Effector memory CD8-positive, alpha-beta T cell (primary cell): ENCODE measurements at places on chromosomes 2 and 18.
A peak's percentile ranks its signal among the peaks of the same experiment; 100 is the strongest.

DNA sequence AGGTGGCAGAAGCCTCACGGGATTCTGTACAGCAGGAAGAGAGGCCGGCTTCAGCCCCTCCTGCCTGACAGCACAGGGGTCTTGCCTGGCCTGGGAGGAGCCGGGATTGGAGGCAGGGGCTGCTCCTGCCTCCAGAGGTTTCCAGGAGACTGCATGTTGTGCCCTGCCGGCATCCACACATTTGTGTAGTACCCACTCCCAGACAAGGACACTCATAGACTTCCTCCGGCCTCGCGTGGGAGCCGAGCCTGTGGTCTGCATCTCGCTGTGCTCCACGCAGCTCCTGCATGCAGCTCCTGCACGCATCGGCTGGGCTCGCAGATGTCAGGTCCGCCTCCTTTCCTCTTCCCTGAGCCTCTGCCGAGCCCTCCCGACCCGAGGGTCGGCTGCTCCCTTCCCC, 34.7 kb downstream of the TPO start:
- no peak for DNase-seq

GRCh38 chr2:171317492-171318125, 116.2 kb downstream of the METTL8 start:
- DNase-seq, result no peak

- no peak for DNase-seq
Observed at GRCh38 chr18:76821356-76821874, 942 bp upstream of the ZNF236 start.

GRCh38 chr2:120669121-120669952, 66.3 kb upstream of the GLI2 start:
- DNase-seq, result no peak

- no peak for DNase-seq
Observed at GRCh38 chr2:174545240-174545639, 52.4 kb downstream of the WIPF1 start.

GRCh38 chr2:171174075-171174474, 13.4 kb upstream of the TLK1 start:
- no peak for DNase-seq

DNA sequence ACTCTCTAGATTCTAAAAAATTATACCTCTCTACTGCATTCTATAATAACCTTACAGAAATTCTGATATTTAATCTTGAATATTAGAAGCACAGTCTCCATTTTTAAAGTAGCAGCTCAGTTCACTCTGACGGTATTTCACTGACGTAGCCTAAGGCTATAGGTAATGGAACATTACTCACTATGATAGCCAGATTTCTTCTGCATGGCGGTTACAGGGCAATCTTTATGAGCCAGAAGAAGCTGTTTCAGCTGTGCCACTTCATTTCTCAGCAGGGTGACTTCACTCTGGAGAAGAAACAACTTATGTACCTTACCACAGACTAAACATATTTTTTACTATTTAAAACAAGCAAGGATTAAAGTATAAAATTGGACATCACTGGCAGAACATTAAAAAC, 75.3 kb upstream of the CHN1 start:
- DNase-seq, result no peak

- DNase-seq, result no peak
Observed at GRCh38 chr2:235416858-235417499, 76.9 kb upstream of the AGAP1 start.

DNA sequence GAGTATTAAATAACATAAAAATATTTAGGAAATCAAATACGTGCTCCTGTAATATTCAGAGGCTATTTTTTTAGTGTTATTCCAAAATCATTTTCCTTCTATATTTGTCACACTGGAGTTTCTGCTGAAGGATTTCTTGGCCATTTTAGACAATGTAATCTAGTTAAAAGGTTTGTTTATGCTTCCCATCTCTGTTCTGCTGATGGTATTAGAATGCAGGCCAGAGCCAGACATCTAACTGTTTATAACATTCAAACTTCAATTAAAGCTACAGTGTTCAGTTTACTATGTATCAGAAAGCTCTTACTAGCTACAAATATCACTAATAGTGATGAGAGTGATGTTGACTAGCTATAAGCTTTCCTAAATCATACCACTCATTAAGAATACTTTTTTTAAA, 7.9 kb downstream of the MBD5 start:
- DNase-seq, result no peak

GRCh38 chr2:157743051-157743450, 114.4 kb upstream of the ACVR1C start:
- DNase-seq, result no peak

DNA sequence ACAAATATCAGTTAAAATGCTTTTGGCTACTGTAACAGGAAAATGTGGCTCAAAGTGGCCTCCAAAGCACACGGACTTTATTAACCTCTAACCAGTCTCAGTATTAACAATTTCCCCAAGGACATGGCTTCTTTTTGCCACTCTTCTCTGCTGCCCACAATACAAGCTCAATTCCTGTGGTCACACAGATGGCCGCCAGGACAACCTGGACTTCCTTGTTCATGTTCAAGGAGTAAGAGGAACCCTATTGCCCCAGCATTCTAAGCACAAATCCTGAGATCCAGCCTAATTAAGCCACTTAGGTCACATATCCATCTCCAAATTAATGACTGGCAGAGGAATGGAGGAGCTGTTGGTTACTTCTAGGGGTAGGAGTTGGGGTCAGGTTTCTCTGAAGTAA, 38.2 kb downstream of the AOX1 start:
- no peak for DNase-seq

DNA sequence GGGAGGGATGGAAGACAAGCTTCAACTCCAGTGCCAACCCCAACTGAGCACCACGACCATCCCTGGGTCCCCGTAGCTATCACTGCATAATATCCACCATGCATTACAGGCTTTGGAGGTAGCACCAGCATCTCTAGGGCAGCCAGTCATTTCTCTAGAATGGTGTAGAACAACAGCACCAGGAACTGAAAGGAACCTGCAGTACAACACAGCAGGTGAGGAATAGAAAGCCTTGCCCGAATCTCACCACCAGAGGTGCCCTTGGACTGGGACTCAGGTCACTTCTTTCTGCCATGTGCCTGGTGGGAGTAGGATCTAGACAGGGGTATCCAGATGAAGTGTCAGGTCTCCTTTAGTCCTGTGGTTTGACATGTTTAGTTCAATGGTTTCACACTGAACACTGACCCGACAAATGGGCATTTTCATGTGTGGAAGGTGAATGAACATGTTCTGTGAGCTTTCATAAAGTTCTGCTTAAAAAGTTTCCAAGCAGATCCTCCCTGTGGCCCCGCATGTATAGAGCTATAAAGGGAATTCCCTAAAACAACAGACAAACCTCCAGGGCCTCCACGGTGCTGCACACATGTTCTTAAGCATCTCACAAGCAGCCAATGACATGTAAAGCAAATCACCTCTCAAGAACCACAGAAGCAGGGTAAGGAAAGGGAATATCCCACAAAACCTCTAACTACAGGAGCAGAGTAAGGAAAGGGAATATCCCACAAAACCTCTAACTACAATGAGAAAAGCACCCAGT, 208.3 kb downstream of the AFF3 start:
- DNase-seq, result no peak

- DNase-seq, result no peak
Observed at GRCh38 chr2:220937245-220937644, 634.9 kb downstream of the EPHA4 start.

DNA sequence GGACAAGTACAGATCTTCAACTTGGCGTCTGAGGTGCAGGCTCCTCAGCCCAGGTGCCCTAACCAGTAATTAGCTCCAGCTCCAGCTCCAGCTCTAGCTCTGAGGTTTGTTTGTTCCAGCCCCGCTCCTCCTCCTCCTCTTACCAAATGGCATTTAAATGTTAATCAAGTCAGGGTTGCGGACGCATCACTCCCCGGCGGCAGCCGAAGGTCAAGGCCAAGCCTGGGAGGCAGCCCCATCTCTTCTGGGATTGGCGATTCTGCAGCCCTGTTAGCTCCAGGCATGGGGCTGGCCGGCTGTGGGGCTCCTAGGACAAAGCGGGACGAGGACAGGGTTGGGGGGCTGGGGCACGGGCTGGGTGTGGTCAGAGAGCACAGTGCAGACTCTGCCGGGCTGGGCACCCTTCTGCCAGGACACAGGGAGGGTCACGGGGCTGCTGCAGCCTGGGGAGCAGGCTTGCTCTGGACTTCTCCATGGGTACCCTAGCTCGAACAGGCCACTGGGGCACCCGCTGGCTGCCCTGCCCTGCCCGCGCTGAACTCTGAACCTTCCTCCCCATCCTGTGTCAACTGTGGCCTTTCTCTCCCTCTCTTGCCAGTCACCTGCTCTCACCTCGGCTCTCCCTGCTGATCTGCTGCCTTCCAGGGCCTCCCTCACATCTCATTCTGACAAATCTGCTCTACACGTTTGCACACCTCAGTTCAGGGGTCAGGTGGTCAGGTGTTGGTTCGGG, 203.3 kb downstream of the CELF4 start:
- no peak for DNase-seq

DNA sequence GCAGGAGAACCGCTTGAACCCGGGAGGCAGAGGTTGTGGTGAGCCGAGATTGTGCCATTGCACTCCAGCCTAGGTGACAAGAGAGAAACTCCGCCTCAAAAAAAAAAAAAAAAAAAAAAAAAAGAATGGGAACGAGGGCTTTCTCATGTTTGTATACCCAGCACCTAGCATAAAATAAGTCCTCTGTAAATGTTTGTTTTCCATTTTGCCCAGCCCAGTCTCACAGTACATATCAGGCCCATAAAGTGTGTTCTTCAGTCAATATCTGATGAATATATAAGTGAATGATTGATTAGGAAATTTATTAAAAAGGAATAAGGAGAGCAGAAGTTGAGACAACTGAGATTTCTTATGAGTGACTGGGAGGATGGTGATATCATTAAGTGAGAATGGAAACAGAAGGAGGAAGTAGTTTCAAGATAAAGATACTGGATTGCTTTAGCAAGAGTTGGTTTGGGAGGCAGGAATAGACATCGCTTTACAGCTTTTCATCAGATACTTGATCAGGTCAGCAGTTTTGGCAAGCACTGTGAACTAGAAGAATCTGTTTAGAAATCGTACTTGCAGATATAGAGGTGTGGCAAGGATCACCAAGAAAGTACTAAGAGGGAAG, 327.5 kb downstream of the KIAA1328 start:
- no peak for DNase-seq

- DNase-seq, result no peak
Observed at GRCh38 chr2:33373986-33374385, 102.5 kb upstream of the RASGRP3 start.

GRCh38 chr2:68282811-68283418, 30.6 kb upstream of the PPP3R1 start:
- peak; percentile 6 for DNase-seq
